ENCODE measurements at places on chromosomes 2 and 18. TPM values are rescaled to one million over a fixed set of nuclear protein-coding genes. Genes with fewer than 3 reads are reported as not detected.

Gene HEATR5B
- total RNA-seq: 5.8 TPM

Gene PROM2
- total RNA-seq: 0.43 TPM

DNA sequence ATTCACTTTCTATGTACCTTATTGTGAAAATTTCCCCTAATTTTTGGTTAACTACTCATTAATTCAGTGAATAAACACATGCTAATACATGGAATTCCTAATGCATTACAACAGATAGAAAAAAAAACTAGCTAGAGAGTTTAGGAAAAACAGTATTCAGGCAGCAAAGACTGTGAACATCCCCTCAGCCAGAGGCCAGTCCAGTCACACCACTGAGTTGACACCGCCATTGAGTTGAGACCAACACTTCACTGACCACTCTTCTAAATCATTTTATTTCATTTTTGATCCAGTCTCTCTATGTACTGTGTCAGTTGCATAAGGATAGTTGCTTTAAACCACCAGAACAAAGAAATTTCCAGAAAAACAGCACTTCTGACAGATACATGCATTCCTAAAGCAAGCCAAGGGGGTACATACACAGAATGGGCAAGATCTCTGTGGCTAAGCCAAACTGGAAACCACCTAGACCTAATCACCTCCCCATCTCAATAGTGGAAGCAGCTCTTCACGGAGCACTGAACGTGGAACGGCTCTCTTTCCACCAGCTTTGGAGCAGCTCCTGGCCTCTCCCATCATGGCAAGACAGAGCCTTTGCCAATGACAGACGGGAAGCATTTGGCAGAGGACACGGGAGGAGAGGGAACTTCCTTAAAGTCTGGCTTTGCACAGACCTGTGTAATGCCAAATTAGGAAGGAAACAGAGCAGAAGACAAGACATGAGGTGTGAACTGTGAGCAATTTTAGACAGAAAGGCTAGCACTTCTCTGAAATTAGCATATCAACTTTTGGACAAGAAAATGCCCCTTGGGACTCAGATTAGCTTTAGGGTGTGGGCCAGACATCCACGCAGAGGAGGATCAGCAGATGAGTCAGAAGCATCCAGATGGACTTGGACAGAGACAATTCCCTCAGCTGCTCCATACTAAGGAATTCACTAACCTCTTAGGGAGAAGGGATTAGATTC is 36.4 kb downstream of the CACNB4 start:
- DNase-seq: no peak

GRCh38 chr2:204154863-204155262 is 218.3 kb downstream of the ICOS start:
- DNase-seq: no peak

DNA sequence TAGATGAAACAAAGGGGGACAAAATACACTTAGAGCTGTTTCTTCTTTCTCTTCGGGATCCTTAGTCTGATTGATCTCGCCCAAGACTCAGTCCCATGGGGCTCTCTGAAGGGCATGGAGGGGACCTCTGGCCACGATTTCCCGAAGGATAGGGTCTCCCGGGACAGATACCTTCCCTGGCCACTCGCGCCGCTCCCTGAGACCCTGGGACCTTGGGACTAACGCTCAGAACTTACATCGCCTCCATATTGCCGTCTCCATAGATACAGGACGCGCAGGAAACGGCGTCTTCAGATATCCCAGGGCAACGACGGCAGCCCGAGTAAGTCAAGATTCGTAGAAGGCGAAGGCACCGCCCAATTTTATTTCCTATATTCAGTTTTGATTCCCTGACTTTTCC is at the start of gene CFAP65:
Gene CFAP65 (minus strand): TSS at position 265 of the 400 bp plus-strand sequence. CDS start 2,468 bp downstream, outside the sequence.
- no peak for DNase-seq

Measured in Caki2 (cell line).